Activated CD8-positive, alpha-beta T cell treated with anti-CD3 and anti-CD28 coated beads for 36 hours (primary cell): ENCODE measurements at places on chromosomes 16 and 17. TPM values are rescaled to one million over a fixed set of nuclear protein-coding genes. Genes with fewer than 3 reads are reported as not detected.

DNA sequence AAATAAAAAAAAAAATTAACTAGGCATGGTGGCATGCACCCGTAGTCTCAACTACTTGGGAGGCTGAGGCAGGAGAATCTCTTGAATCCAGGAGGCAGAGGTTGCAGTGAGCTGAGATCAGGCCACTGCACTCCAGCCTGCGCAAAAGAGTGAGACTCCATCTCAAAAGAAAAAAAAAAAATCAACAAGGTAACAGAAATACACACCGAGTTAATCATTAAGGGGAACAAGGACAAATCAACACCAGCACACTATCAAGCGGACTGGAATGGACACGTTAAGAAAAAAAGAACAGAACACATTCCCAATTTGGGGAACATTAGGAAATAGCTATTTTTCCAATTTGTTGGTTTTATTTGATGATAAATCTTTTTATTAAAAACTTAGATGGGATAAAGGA is 28.4 kb upstream of the GLG1 start:
- DNase-seq, result no peak

DNA sequence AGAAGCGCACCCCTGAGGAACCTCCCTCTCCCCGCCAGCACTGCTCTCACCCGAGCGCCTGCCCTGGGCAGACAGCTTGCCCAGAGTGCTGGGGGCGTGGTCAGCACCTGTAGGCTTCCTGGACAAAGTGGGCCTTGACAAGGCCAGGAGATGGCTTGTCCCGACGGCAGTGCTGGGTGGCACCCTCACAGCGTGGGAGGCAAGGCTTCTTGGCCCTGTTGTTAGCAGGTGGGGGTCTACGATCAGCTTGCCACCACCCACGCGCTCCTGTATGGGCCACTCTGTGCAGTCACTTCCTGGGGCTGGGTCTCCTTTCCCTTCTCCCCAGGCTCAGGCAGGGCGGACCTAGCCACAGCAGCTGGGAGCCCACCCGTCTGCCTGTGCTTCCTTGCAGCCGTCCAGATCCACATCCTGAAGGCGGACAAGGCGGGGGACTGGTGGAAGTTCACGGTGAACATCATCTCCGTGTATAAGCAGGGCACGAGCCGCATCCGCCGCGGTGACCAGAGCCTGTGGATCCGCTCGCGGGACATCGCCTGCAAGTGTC is 218.0 kb downstream of the NTN1 start:
- DNase-seq, result peak; percentile 59

OR2C1 gene
- not detected for total RNA-seq

CCL18 gene
- total RNA-seq, result not detected
